Smooth muscle cell of the umbilical artery (primary cell): ENCODE measurements at places on chromosomes 6 and 20. TPM values are rescaled to one million over a fixed set of nuclear protein-coding genes. Genes with fewer than 3 reads are reported as not detected.

Gene SLC35D3
- total RNA-seq: not detected in 2 replicates

Gene ULBP2
- total RNA-seq: 12.4 and 13.7 TPM in 2 replicates

Gene GINS1
- total RNA-seq: 1.5 and 5.4 TPM in 2 replicates

Gene ARFGAP1
- total RNA-seq: 103 and 159 TPM in 2 replicates

Gene RAET1L
- not detected in 2 replicates for total RNA-seq

Gene MAS1
- under 0.01 TPM in 1 of 2 replicates, not detected in the other for total RNA-seq

Gene GGTLC1
- total RNA-seq: not detected in 2 replicates

Gene CRISP3
- not detected in 2 replicates for total RNA-seq

Gene CDSN
- total RNA-seq: not detected in 2 replicates

Gene RIPOR2
- total RNA-seq: 0.30 and 0.42 TPM in 2 replicates

Gene CLIC5
- total RNA-seq: not detected in 2 replicates

Gene SULF2
- total RNA-seq: 21.5 and 34.4 TPM in 2 replicates

Gene MCCD1
- not detected in 2 replicates for total RNA-seq

Gene CTCFL
- total RNA-seq: not detected in 2 replicates

Gene HLA-DPA1
- 0.30 TPM in 1 of 2 replicates, not detected in the other for total RNA-seq

Gene PDE10A
- 11.4 and 16.6 TPM in 2 replicates for total RNA-seq

Gene OPRM1
- not detected in 2 replicates for total RNA-seq

Gene KHDC1
- total RNA-seq: 3.0 and 3.3 TPM in 2 replicates

Gene OLIG3
- not detected in 2 replicates for total RNA-seq

Gene DEF6
- total RNA-seq: 1.2 TPM in 2 replicates

Gene LY6G6D
- not detected in 2 replicates for total RNA-seq

Gene DDO
- under 0.01 and 0.23 TPM in 2 replicates for total RNA-seq
